ENCODE measurements at places on chromosomes 7 and 10.

- DNase-seq = no peak
These were observed 117.5 kb downstream of the TRIL start for GRCh38 chr7:28840592-28840995.

DNA sequence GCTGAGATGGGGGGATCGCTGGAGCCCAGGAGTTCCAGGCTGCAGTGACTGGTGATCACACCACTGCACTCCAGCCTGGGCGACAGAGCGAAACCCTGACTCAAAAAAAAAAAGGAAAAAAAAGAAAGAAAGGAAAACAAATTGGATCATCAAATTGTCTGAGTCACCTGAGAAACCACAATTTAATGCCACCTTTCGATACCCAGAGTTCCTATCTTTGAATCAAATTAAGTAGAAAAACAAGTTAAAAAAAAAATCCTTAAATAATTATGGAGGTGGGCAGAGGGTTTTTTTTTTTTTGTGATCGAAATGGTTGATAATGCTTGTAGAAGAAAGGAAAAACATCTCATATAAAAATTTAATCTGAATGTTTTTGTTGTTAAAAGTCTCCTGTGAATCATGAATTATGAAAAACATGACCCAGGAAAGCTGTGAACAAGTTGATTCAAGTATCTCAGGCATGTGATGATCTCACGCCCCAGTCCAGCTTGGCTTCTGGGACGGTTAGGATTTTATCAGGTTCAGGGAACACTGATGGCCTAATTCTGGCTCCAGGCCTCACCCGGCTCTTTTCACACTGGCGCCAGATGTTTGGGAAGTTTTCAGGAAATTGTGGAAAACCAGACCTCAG, 25.3 kb upstream of the CUX1 start:
- peak; percentile 94 for DNase-seq

DNA sequence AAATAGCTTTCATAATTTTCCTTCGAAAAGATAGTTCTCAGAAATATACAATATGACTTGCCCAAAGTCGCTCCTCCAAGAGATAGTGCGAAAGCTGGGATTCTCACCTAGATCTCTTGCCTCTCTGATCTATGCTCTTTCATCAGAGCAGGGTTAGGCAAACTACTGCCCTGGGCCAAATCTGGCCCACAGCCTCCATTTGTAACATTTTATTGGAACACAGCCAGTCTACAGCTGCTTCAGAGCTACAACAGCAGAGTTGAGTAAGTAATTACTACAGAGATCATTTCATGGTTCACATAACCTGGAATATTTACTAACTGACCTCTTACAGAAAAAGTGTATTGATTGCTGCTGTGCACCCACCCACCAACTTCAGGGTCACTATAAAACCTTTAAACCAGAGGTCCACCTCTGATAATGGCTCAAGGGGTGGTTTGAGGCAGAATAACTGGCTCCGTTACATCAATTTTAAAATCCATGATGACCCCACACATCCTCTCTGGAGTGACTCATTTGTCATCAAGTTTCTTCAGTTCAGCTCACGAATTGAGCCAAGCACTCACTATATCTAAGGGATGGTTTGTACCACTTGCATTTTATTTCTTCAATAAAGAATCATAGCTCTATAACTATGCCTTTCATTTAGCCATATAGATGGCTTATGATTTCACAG, 1019.0 kb downstream of the XPNPEP1 start:
- DNase-seq = no peak

DNA sequence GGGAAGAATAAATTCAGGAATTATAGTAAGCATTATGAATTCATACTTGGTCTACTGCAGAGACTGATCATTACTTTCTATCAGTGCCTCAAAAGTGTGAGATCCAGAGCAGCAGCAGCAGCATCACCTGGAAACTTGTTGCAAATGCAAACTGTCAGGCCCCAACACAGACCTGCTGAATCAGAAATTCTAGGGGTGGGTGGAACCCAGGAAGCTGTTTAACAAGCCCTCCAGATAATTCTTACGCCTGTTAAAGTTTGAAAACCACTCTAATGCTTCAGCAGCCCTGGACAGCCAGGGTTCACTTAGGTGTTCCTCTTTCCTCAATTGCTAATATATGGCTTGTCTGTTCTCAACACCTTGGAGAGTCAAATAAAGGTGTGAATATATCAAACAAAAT, 19.5 kb downstream of the CACUL1 start:
- no peak for DNase-seq

DNA sequence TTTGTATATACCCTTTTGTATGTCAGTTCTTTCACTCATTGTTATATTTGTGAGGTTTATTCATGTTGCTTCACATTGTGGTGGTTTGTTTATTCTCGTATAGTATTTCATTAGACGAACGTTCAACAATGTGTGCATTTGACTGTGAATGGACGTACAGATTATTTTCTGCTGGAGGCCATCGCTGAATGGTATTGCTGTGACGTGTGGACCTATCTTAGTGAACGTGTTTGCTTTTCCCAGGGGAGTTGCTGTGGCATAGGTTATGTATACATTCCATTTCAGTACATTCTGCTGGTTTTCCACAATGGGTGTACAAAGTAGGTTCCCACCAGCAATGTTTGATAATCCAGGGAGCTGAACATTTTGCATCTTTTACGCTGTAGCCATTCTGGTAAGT, 31.1 kb upstream of the PLEKHS1 start:
- no peak for DNase-seq

- DNase-seq = peak; percentile 30
These were observed 58.4 kb upstream of the MACROH2A2 start for GRCh38 chr10:69994262-69994661.

DNA sequence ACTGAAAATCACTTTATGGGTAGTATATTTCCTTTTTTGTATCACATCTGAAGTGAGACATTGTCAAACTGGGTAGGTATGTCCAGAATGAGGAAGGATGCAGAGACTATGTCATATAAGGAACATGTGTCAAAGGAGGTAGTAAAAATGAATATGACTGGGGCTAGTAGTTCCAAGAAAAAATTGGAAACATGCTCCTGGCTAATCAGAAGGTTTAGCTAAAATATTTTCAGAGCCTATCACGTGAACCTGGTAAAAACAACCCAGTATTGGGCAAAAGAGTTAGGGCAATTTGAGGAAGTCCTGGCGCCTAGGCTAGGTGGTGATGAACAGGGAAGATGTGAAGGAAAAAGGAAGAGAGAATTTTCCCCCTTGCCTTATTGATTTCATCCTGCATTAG, 26.4 kb downstream of the ENTPD1 start:
- no peak for DNase-seq

- DNase-seq = no peak
These were observed 178.8 kb downstream of the TPK1 start for GRCh38 chr7:144656965-144657517.

- DNase-seq = no peak
These were observed 43.9 kb upstream of the ARHGAP12 start for GRCh38 chr10:31972519-31973041.

- DNase-seq = no peak
These were observed 897.8 kb downstream of the SORCS3 start for GRCh38 chr10:105538874-105539273.

DNA sequence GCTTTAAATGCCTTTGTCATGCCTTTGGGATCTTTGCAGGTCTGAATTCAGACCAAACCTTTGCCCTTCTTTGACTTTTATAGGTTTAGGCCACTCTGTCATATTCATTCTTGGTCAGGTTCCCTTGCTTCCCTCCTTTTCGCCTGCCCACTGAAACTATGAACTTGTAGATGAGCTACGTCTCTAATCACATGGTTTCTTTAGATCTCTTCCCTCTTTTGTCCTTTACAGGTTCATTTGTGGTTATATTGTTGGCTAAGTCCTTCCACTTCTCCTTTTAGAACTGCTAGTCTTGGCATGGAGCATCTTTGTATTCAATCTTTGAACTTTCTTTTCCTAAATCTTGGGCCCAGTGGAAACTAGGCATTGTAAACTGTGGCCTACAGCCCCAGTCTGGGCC, 104.0 kb upstream of the ZEB1 start:
- no peak for DNase-seq

DNA sequence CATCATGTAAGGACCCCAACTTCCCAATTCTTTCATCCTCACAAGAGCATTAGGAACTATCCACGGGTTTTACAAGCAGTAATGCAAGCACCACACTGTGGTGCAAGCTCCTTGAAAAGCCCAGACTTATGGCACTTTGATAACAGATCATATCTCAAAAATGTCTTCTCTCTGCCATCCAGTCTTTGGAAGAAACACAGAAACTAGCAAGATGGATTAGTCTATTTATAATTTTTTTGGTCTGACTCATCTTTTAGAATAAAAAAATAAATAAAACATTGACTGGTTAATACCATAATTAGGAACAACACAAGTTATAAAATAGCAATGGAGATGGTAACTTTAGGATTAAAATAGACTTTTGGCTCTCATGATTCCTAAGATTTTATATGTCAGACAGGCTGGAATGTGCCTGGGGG, 49.0 kb upstream of the CALD1 start:
- peak; percentile 31 for DNase-seq

DNA sequence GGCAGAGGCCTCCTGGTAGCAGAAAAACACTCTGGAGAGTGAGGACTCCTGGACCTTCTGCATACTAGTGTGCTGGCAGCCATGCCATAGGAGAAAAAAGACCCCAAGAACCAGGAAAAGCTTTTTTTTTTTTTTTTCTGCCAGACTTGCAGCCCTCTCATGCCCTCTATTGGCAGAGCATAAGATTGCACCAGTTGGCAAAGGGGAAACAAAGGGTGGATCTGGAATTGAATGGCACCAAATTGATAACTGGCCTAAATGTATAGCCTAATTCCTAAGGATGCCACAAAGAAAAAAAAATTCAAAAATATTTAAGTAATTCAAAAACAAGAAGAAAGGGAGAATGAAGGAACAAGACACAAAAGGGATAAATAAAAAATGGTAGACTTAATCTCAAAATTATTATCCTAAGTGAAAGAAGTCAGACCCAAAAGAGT, 112.5 kb upstream of the GHITM start:
- DNase-seq = no peak

DNA sequence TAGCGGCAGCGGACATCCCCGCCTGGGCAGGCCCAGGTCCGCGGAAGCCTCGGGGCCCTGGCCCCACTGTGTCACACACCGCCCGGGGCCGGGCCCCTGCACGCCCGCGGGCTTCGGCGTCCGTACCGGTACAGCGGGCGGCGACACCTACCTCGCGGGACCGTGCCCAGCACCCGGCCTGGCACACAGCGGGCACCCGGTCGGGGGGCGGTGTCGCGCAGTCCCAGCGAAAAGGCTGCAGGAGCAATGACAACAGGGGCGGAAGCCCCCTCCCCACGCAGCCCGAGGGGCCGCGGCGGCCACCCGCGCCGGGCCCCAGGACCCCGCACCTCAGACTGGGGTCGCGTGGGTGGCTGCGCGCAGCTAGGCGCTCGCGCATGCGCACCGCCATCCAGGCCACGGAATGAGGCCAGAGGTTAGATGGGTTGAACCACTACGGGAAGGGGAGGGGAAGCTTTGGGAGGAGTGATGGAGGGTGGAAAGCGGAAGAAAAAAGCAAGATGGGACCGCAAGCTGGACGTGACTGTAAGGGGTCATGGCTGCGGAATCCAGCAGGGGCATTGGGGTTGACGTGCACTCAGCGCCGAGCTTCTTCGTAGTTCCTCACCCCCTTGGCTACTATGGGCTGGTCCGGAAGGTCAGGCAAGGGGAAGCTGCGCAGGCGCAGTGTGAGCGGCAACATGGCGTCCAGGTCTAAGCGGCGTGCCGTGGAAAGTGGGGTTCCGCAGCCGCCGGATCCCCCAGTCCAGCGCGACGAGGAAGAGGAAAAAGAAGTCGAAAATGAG, at the start of the genes BCCIP and UROS:
Gene BCCIP, plus strand, starts transcription at position 669 of the 785 bp plus-strand sequence. Its CDS starts 12 bp downstream, at position 681.
Gene UROS, minus strand, starts transcription at position 381 of the 785 bp plus-strand sequence. CDS start 6,759 bp downstream, outside the sequence.
- DNase-seq = peak; percentile 52

DNA sequence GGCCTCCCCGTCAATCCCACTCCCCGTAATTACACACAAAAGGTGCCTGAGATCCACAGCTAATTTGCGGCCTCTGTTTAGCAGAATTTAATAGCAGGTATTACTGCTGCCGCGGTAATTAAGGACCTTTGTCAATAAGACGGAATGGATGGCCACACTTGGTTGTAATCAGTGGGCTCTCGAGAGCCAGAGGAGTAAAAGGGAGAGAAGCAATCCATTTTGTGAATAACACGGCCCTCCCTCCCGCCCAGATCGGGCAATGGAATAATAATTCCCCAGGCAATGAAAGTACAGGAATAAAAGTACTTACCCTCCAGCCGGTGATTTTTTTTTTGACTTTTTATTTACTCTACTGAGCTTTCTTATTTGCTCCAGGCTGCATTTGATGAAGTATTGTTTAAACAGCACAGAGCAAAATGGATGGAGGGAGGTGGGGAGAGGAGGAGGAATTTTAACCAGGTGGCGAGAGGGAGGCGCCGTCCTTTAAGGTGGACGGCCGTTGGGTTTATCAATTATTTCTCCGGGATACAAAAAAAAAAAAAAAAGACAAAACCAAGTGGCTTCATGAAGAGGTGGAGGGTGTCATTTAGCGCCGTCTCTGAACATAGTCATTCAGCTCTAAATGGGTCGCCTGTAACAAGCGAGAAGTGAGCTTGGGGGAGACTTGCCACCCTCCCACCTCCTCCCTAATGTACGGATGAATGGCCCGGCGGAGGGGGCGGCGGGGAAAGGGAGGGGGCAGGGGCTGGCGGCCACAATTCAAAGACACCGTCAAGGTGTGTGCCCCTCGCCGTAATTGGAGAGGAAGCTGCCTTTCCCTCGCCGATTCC, 120.3 kb downstream of the BUB3 start:
- no peak for DNase-seq

- DNase-seq = peak; percentile 68
These were observed 44.1 kb upstream of the ATP6V0A4 start for GRCh38 chr7:138842111-138842510.

- no peak for DNase-seq
These were observed 59.4 kb downstream of the PLPP4 start for GRCh38 chr10:120516426-120516825.

DNA sequence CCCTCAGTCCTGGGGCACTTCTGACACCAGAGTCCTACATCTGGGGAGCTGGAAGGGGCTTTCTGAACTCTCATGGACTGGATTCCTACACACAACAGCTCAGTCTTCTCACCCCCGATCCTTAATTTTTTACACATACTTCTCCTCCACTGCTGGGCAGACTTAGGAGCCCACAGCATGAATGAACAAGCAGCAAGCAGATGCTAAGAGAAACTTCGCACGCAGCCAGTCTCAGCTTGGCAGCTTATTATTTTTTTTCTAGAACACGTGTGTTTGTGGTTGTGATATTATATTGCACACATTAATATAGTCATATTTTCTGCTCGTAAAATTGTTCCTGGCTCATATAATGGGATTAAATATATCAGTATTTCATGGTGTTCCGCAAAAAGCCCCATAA, 50.9 kb upstream of the LOXL4 start:
- no peak for DNase-seq

- DNase-seq = no peak
These were observed 14.9 kb upstream of the SP4 start for GRCh38 chr7:21412957-21413356.

DNA sequence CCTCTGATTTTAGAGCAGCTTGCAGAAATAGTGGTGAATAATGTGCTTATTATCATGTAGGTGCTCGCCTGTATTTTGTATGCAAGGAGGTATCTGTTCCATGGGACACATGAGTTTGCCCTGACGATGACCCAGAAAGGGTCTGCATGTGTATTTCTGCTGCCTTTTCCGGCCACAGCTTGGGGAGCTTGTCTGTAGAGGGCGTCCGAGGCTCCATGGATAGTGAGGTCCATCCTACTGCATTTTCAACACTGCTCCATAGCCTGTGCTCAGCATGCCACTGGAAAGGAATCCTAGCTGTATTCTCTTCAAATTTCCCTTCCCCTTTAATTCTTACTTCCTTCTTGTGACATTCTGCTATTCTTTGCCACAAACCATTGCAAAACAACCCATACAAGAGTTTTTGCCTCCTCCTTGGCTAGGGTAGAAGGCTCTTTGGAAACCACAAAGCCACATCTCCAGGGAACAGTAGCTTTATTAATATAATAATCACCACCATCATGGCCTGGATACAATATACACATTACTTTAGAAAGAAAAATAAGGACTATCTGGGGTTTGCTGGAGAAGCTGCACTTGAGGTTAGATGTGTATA, 127.7 kb downstream of the DYNC1I1 start:
- DNase-seq = no peak
